ENCODE measurements at places on chromosomes 6 and 20.

DNA sequence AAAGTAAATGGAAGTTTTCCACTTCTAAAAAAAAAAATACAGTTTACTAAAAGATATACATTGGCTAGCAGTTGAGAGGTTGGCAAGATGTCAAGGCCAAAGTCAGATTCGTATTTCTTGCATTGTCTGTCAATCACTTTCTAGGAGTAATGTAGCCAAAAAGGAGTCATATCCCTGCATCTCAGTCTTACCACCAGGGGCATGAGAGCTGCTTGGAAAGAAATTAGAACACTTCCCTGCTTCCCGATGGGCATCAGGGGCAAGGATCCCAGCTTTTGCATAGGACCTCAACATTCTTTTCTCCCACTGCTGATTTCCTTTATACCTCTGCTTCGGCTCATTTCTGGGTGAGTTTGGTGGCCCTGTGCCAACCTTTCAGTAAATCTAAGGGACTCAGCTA lies 581.0 kb upstream of the MAP3K7 start:
- DNase-seq = no peak

DNA sequence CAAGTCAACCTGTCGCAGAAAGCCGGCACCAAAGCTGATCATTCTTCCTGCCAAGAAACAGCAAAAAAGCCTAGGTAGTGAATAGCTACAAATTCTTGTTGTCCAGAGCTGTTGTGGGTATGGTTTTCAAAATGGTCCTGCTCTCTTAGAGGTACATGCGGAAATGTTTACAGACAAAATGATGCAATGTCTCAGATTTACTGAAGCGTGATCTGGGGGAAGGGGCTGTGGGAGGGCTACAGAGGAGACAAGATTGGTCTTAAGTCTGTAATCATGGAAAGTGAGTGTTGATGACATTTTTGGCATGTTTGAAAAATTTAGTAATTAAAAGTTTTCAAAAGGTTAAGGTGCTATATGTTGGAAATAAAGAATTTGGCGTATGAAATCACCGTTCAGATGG lies 6.2 kb downstream of the NTSR1 start:
- no peak for DNase-seq

GRCh38 chr6:117396228-117396627 lies 29.5 kb downstream of the ROS1 start:
- DNase-seq = no peak

- DNase-seq = no peak
These were observed 188.3 kb upstream of the KCNG1 start for GRCh38 chr20:51211191-51211590.

DNA sequence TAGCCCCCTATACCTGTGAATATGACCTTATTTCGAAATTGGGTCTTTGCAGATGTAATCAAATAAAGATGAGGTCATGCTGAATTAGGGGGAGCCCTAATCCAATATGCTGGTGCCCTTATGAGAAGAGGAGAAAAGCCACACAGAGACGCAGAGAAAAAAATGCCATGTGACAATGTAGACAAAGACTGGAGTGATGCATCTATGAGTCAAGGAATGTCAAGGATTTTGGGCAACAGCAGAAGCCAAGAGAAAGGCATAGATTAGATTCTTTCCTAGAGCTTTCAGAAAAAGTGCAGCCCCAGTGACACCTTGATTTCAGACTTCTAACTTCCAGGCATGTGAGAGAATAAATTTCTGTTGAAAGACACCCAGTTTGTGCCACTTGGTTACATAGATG lies 47.4 kb upstream of the HS3ST5 start:
- no peak for DNase-seq

DNA sequence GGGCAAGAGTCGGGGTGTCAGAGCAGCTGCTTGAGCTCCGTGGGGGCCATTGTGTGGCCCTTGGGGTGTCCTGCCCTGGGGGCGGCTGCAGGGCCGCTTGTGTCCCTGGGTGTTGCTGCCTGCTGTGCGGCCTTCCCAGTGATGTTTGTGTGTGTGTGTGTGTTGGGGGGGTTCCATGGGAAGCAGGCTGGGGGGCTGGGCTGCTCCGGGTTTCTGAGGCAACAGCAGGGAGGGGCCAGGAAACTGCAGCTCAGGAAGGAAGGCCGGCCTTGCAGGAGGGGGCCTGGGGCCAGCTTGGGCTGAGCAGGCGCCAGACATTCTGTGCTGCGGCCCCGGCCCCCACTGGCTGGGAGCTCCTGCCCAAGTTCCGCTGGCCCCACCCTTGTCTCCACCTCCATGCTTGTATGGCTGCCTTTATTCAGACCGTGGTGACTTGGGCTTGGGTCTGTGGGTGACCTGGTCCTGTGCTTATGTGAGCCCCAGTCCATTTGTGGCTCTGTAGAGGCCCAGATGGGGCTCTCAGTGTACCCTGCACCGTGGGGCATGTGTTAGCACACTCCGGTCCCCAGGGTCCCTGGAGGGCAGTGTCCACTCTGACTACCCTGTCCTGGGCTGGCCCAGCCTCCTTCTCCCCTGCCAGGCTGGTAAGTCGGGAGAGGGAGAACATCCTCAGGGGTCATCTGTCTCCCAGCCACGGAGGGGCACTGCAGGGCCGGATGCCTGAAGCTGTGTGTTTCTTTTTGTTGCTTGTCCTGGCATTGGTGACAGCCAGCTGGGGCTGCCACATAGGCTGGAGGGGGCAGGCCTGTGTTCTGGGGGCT lies 4.6 kb upstream of the SOX18 start:
- peak; percentile 85 for DNase-seq

GRCh38 chr6:169265486-169266131 lies 12.0 kb upstream of the THBS2 start:
- no peak for DNase-seq

GRCh38 chr20:31842471-31843157 lies 2.8 kb downstream of the FOXS1 start:
- DNase-seq = peak; percentile 70

DNA sequence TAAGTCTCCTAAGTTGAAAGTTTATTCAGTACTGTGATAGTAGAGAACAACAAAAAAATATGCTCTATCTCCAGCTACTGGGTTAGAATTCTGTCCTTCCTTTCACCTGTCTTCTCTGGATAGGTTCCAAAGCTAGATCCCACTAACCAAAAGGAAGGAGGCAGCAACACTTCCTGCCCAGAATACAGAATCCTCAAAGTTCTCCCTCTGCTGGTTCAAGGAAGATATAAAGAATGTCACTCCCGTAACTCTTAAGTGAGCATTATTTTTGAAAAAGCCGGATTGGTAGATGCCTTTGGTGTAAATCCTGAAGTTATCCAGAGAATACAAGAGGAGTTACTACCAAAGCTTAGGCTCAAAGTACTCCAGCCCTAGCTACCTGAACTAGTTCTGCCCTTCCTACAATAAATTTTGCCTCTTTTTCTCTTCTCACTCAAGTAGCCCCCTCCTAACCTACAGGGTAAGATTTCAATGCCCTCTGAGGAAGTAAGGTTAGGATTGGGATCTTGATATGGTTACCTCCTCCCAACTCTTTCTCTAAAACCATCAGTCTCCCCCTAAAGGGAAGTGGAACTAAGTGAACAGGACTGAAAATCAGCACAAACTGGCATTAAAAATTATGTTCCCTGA lies 26.0 kb upstream of the CRIP3 start:
- DNase-seq = no peak

DNA sequence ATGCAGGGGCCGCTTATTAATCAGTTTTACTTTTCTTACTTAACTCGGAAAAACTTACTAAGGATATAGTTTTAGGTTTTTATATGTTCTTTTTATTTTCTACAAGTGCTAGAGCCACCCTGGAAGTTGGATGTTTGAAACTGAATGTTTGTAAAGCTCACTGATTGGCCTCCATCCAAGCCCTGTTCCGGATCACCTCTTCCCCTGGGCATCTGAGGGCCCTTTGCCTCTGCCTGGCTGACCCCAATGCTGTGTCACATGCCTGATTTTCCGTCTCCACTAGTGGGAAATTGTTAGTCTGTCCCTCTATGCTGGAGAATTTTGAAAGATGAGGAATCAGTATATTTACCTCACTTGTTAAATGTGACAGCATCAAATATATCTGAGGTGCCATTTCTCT lies 79.3 kb downstream of the SLC35F1 start:
- no peak for DNase-seq

DNA sequence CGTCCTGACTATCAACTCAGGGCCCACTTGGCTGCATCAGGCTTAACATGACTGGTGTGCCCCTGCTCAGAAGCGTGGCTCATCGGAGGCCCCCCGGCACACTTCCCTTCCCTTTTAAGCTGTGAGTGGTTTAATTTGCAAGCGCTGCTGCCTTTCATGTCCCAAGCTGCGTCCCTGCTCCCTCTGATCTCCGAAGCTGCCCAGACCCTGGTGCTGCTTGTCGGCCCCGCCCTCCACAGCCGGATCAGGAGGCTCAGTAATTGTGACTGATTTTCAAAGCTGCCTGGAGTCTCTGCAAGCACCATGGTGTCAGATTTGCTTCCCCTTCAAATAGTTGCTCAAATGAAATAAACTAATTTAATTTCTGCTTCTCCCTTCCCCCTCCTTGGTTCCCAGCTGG lies 71.1 kb downstream of the CDH22 start:
- no peak for DNase-seq

GRCh38 chr6:170182781-170183120 lies 108.1 kb downstream of the DLL1 start:
- DNase-seq = no peak

GRCh38 chr6:68975064-68975463 lies 340.0 kb downstream of the ADGRB3 start:
- DNase-seq = peak; percentile 36

DNA sequence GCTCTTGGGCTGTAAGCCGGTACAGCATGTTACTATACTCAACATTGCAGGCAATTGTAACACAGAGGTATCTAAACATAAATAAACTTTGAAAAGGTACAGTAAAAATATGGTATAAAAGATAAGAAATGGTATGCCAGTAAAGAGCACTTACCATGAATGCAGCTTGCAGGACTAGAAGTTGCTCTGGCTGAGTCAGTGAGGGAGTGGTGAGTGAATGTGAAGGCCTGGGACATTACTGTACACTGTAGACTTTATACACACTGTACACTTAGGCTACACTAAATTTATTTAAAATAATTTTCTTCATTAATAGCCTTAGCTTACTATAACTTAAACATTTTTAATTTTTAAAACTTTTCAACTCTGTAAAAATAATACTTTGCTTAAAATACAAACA lies 37.8 kb upstream of the ANKEF1 start:
- no peak for DNase-seq

GRCh38 chr6:107493158-107494057 lies 3.5 kb downstream of the SOBP start:
- DNase-seq = peak; percentile 38

GRCh38 chr6:118771253-118771652 lies 119.9 kb upstream of the CEP85L start:
- no peak for DNase-seq

DNA sequence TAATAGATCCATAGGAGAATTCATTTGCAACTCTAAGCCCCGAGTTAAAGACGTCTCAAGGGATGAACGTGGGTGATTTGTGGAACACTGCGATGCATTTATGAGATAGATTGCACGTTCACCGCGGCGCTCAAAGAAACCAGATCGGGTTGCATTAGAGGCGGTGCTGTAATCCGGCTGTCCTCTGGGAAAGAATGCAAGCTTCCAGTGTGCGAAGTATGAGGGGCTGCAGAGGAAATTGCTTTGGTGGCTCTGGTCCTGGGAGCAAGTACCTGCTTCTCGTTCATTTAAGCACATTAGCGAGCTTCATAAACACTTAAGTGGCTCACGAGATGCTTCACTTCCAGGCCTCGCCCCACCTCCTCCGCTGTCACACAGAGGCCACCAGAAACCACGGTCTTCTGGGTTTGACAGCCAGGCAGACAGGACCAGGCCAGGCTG lies 182.3 kb downstream of the CDH4 start:
- no peak for DNase-seq

DNA sequence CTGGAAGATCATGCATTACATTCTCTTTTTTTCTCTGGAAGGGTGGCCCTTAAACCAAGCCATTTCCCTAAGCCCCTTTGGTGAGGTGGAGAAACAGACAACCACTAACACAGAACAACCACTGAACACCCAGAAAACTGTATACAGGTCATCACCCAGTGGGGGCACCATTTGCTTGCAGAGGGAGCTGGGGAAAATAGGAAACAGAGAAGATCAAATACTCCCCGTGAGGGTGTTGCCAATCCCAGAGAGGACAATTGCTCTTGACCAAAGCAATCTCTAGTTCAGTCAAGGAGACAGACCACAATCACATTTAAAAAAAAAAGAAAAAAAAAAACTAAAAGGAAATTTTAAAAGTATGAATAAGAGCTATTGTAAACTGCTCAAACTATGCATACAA lies 865 bp upstream of the DAAM2 start:
- DNase-seq = no peak

GRCh38 chr6:56963043-56963442 lies 8.1 kb downstream of the BEND6 start:
- no peak for DNase-seq

GRCh38 chr20:1817577-1818211 lies 77.5 kb upstream of the SIRPA start:
- no peak for DNase-seq

GRCh38 chr6:123529843-123530242 lies 106.9 kb downstream of the TRDN start:
- DNase-seq = no peak

- DNase-seq = no peak
These were observed 65.3 kb downstream of the CTNNBL1 start for GRCh38 chr20:37759052-37759553.

- no peak for DNase-seq
These were observed 46.4 kb upstream of the SLC35B3 start for GRCh38 chr6:8481727-8482126.

DNA sequence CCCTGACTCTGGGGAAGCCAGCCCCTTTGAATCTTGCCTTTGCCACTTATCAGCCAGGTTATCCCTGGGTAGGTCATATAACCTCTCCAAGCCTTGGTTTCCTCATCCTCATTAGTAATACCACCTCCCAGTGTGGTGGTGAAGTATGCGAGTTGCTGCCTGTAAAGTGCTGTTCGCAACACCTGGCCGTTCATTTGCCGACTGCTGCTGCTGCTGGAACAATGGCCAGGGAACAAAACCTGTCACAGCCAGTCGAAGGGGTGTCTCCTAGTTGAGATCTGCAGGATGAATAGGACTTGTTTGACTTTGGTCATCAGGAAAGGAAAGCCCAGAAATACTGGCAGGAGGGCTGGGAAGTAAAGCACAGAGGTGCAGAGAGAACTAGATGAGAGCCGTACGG lies 6.1 kb downstream of the MANBAL start:
- no peak for DNase-seq

DNA sequence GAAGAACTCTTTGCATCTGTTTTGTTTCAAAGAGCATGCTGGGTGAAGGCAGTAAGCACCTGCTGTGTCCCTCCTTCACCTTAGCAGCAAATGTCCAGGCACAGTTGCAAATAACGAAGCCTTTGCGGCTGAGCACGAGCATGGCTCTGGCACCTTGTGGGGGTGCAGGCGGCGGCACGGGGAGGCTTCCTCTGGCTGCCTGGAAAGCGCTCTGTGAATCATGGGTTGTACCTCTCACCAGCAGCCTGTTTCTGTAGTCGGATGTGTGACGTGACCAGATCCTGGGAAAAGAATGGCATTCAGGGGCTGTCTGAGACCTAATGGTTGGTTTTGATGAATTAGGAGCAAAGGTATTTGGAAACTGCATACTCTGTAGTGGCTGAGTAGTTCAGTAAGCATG lies 144.8 kb downstream of the DTNBP1 start:
- DNase-seq = no peak

- no peak for DNase-seq
These were observed 112.8 kb upstream of the FLRT3 start for GRCh38 chr20:14450256-14450655.

- no peak for DNase-seq
These were observed 31.8 kb upstream of the PTGIS start for GRCh38 chr20:49599746-49600113.

Data from femur (tissue), 1 donor.